ENCODE measurements at places on chromosomes 6 and 20.
A peak's percentile ranks its signal among the peaks of the same experiment; 100 is the strongest.

DNA sequence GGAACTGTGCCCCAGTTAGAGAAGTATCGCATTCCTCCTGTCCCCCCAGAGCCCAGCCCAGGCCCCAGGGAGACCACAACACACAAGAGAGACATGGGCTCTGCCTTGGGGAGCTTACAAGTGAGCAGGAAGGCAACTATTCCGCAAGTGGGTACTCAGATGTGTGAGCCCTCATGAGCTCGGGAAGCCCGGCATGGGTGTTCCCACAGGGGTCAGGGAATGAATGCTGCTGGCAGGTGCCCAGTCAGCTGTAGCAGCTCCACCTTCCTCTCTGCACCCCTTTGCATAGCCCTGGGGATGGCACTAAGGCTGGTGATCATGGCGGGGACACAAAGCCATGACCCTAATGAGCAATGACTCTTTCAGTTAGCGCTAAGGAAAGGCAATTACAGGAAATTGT, 194.1 kb downstream of the SYNDIG1 start:
- DNase-seq = no peak

DNA sequence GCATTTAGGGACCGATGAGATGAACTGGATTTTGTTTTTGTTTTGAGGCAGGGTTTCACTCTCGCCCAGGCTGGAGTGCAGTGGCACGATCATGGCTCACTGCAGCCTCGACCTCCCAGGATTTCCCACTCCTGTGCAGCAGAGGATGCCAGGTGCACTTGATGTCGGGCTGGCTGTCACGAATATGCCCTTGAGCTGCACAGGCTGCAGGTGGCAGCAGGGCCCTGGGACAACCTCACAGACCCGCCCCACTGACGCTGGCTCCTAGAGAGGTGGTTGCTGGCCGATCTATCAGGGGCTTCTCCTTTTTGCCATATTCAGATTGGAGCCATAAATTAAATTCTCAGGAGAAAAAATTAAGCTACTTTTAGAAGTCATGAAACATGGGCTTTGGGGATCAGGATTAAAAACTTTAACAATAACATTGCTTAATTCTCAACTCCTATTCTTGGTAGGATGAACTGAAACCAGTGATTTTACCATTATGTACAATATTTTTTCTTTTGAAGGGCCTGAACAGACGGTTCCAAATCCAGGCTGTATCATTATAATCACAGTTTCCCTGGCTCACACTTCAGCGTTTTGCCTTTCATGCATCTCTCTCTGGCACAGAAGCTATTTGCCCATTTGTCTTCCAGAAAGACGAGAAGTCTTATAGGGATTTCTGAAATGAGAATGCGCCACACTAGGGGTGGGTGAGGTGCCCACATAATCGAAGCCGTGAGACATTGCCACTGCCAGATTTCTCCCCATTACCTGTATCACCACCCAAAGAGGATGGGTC, 32.4 kb downstream of the NQO2 start:
- DNase-seq = no peak

DNA sequence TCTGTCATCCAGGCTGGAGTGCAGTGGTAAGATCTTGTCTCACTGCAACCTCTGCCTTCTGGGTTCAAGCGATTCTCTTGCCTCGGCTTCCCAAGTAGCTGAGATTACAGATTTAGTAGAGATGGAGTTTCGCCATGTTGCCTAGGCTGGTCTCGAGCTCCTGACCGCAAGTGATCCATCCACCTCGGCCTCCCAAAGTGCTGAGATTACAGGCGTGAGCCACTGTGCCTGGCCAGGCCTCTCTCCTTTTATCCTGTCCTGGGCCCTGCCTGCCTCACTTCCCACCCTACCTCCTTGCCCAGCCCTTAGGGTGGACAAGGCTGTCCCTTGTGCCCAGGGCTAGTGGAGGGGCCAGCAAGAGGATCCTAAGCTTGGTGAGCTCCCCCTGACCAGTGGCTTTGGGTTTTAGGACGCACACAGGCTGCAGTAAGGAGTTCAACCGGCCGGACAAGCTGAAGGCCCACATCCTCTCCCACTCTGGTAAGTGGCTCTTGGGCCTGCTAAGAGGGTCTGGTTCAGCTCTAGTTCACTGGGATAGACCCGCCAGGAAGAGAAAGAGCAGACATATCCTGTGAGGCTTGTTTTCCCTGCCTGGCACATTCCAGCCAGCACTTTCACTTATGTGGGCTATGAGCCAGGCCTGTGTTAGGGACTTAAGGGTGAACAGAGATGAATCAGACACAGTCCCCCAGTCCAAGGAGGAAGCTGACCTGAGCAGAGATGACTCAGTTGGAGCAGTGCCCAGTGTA, 21.9 kb upstream of the CHMP4B start:
- peak; percentile 94 for DNase-seq

DNA sequence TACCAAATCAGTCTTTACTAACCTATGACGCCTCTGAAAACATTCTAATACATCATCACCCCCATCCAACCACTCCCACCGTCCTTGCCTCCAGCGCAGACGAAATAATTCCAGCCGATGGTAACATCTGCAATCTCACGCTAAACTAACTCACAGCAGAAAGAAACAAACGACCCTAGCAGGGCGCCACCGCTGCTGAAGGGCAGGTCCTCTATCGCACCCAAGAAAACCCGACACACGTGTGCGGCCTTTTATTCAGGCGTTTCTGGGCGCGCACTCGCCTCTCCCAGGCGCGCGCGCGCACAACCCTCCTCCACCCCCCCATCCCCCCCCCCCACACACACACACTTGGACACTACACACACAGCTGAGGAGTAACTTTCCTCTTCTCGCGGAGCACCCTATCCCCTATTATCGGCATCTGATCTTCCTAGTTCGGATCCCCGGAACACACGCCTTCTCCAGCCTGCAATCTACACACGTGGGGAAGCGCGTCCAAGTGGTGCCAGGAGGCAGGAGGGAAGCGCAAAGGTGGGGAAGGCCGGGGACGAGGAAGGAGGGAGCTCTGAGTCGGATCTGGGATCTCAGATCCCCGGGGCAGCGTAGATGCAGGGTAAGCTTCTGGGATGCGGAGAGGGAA, 1.4 kb downstream of the GFOD1 start:
- no peak for DNase-seq

DNA sequence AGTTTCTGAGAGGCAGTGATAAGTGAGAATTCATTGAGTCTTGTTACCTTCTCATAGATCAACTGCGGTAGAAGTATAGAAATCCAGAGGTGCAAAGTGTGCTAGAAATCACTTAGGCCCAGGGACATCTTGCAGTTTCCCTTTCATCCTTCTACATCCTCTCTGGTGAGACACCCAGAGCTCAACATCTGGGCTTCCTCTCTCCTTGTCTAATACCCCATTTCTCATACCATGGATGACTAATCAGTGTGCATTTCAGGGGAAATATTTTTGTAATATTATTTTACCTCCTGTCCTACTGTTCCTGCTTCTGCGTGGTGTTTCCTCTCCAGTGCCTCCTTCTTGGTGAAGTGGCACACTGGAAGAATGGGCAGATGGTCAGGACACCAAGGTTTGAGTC, 322.4 kb downstream of the TFAP2B start:
- no peak for DNase-seq

- DNase-seq = no peak
Observed at GRCh38 chr6:107196152-107196551, 80.8 kb upstream of the BEND3 start.

DNA sequence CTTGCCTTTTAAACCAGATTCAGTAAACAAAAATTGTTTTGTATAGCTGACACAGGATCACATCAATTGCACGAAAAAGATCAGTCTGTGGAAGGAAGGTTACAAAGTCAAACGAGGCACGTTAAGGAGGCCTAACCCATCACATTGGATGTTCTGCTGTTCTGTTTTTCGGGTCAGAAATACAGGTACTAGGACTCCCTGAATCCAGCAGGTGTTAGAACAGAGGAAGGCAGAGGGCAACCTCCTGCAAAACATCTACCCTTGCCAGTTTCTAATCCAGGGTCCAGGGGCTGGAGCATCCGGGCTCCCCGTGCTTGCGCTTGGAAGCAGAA, 64.6 kb downstream of the PLG start:
- no peak for DNase-seq

- DNase-seq = no peak
Observed at GRCh38 chr6:133891927-133892812, 3.3 kb downstream of the TCF21 start.

- DNase-seq = no peak
Observed at GRCh38 chr20:63360850-63361518, at the start of gene CHRNA4. TSS of gene CHRNA4 (minus strand) at chr20:63361349. CDS start at chr20:63361165, 184 bp downstream.

- DNase-seq = no peak
Observed at GRCh38 chr20:56245761-56246160, 2.8 kb upstream of the MC3R start.

GRCh38 chr6:28816909-28817807, 106.6 kb downstream of the TRIM27 start:
- DNase-seq = no peak

GRCh38 chr6:75602246-75603105, 796 bp downstream of the SENP6 start:
- no peak for DNase-seq

DNA sequence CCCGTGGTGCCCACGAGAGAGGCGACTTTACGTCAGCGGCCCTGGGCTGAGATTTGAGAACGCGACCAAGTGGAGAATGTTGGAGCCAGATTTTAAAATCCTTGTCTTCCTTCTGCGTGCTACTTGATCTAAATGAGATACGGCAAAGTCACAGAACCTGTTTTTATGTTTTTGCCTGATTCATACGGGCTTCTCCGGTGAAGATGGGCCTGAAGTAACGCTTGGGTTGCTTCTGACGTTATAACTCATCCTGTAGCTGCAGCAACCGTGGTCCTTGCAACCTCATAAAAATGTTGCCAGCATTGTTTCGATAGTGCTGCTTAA, 462 bp upstream of the SLC35B3 start:
- peak; percentile 49 for DNase-seq

DNA sequence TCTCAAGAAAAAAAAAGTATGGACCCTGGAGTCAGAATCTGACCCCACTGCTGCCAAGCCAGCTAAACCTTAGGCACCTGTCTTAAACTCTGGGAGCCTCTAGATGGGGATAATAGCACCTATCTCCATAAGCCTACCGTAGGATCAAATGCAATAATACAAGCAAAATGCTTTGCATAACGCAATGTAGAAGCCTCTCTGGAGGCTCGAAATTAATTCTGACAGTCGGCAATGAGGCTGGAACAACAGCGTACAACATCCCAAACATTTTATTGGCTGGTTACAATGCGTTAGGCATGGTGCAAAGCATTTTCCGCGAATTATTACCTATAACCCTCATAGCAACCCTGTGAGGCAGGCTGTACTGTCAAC, 521 bp downstream of the CDK5RAP1 start:
- no peak for DNase-seq

DNA sequence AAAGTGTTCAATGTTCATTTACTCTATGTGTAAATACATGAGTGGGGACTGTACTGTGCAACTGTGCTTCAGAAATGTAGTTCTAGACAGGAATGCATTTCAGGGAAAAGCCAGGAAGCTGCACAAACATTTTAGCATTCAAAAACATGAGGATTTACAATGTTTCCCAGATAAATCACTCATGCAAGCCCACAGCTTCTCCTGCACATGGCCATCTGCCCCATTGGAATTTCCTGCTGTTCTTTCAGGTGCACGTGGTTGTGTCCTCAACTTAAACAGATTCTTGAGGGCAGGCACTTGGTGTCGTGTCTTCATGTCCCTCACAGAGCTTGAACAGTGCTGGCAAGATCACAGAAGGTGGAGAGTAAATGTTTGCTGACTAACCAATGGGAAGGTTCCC, 101.5 kb downstream of the UNC5CL start:
- no peak for DNase-seq

DNA sequence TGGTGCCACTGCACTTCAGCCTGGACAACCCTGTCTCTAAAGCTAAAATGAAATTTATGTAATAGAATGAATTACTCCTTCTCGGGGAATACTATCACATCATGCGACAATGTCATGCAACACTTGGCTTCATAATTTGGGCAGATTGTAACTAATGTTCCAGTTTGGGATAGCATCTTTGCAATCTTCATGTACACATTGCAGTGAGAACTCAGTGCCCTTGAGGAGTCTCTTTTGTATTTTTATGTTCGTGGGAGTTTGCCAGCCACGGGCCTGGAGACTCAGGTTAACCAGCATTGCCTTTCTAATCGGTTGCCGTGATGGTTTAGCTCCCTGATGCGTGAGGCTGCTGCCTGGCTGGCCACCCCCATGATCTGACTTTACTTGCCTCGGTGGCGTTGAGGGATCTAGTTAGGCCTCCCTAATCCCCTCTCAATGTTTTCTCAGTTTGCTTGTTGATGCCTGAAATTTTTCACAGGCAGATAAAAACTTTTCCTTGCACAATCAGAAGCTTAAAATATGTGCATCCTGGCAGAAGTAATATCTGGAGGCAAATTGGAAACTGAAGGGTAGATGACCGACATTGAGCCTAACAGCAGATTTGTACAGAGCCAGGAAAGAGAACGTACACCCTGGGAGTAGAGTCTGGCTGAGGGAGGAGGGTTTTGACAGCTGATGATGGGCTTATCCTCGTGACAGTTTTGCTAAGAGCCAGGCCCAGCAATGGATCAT, 2.4 kb downstream of the GMPR start:
- DNase-seq = no peak

DNA sequence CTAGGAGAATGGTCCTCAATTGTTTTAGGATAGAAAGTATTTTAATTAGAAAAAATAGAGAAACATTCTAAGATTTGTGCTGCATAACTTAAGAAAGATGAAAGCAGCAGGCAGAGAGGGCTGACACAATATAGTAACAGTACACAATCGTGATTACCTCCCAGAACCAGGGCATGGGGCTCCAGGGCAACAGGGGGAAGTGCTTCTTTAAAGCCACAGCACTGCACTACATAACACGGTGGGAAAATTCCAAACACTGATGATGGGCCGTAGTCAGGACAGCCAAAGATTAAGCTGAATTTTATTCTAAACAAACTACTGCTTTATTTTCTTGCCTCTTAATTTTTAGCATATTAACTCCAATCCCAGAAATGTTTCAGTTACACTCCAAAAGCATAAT, 14.4 kb downstream of the EXOC2 start:
- DNase-seq = no peak

DNA sequence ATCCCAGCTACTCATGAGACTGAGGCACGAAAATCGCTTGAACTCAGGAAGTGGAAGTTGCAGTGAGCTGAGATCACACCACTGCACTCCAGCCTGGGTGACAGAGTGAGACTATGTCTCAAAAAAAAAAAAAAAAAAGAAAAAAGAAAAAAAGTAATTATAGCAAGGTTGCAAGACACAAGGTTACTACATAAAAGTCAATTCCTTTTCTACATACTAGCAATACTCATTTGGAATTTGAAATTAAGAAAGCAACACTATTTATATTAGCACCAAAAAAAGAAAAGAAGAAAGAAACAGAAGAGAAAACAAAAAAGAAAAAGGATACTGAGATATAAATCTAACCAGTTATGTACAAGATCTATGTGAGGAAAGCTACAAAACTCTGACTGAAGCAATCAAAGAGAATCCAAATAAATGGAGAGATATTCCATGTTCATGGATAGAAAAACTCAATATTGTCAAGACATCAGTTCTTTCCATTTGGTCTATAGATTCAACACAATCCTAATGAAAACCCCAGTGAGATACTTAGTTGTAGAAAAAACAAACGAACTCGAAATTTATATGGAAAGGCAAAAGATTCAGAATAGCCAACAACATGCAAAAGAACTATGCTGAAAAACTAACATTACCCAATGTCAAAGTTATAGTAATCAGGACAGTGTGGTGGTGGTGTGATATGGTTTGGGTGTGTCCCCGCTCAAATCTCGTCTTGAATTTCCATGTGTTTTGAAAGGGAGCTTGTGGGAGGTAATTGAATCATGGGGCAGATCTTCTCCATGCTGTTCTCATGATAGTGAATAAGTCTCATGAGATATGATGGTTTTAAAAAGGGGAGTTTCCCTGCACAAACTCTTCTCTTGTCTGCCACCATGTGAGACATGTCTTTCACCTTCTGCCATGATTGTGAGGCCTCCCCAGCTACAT, 73.3 kb downstream of the GPX5 start:
- DNase-seq = no peak

- DNase-seq = no peak
Observed at GRCh38 chr20:23260181-23260840, 90.3 kb upstream of the NXT1 start.
